ENCODE measurements at places on chromosomes 7 and 10.

DNA sequence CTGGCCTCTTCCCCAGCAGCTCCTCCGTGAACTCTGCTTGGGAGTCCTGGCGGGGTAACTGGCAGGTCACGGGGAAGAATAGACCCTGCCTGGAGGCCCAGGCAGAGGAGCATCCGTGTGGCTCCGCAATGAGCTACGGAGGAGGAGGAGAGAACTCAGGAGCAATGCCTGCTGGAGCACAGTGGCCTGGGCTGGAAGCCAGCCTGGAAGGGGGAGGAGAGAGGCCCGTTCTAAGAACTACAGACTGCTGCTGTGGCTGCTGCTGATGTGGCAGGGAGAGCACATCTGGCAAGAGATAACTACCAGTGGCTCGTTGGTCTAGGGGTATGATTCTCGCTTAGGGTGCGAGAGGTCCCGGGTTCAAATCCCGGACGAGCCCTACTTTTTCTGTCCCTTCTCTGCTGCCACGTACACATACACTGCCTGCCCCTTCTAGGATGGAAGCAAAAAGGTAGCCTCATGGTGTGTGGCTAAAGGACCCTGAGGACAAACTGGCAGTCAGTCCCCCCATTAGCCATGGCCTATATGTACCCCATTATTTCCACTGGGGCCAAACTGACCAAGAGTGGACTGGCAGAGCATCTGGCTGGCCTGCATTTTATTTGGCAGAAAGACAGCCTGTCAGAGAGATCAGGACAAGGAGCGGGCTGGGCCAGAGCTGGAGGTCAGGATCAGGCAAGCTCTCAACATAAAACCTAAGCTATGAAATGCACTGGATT lies 7.7 kb upstream of the OPN1SW start:
- peak; percentile 25 for DNase-seq

- no peak for DNase-seq
These were observed 539.5 kb downstream of the TCERG1L start for GRCh38 chr10:130772056-130772455.

DNA sequence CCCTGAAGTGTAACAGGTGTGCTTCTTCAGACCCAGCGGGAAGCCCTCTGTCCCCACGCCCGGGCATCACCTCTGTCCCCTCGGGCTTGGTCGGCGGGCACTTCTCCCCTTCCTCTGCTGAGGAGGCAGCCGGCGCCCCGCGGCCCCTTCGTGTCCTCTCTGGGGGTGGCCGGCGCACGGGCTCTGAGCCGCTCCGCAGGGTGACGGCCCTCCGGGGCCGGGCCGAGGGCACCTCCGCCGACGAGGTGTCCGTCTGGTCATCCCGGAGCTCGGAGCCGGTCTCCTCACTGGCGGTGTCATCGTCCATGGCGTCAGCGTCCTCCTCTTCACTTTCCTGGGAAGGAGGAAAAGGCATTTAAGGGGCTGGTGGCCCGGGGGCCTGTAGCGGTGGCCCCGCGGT lies 239.0 kb downstream of the SFMBT2 start:
- DNase-seq: no peak

GRCh38 chr7:8134089-8134733 lies 127.8 kb downstream of the ICA1 start:
- peak; percentile 75 for DNase-seq

- DNase-seq: no peak
These were observed 485.1 kb downstream of the GLRX3 start for GRCh38 chr10:130621231-130621775.

GRCh38 chr10:25851548-25851947 lies 82.5 kb upstream of the MYO3A start:
- DNase-seq: no peak

DNA sequence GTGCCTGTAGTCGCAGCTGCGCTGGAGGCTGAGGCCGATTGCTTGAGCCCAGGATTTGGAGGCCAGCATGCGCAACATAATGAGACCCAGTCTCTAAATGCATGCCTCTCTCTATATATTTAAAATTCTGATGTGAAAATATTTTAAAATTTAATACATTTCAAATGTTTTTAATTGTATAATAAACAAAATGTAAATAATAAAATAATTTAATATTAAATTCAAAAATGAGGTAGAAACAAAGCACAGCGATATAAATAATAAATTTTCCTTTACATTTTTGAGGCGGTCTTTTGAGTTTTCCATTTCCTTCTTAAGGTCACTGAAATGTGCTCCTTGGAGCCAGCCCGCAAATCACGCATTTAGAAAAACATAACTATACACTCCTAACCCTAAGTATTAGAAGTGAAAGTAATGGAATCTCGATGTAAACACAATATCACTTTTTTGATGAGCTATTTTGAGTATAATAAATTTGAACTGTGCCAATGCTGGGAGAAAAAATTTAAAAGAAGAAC lies 523 bp upstream of the CDK1 start:
- DNase-seq: no peak

DNA sequence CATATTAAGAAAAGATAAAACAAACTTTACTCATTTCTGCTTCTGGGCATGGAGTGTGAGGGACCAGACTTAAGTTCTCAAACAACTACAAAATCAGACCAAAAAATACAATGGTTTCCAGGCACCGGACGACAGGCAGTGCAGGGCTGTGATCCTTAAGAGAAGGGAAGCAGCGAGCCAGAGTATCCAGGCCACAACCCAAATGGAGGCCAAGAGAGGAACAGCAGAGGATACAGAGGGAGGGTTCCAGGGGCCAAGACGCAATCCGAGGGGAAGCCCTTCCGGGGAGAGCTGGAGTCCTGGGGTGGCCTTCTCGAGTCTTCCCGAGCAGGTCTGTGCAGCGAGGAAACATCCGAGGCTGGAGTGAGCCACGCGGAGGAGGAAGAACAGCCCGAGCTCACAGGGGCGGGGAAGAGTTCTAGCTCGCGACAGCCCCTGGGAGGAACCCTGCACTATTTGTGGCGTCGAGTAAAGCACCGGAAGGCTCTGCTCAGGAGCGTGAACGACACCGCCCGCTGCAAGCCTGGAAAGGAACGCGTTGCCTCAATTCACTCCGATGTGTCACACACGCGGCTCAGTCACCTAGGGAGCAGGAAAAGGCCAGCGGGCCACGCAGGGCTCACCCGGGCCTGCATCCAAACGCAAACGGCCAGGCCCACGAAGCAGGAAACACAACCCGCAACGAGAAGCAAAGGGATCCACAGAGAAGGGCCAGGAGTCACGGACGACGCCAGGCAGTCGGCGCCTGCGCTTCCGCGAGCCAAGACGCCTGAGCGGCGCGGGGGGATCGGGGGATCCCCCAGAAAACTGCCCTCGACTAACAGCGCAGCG lies 933 bp upstream of the RNF32 start:
- no peak for DNase-seq

- no peak for DNase-seq
These were observed 6.7 kb upstream of the PRSS37 start for GRCh38 chr7:141847996-141848395.

- DNase-seq: peak; percentile 14
These were observed 3.2 kb downstream of the TNS3 start for GRCh38 chr7:47578579-47579270.

DNA sequence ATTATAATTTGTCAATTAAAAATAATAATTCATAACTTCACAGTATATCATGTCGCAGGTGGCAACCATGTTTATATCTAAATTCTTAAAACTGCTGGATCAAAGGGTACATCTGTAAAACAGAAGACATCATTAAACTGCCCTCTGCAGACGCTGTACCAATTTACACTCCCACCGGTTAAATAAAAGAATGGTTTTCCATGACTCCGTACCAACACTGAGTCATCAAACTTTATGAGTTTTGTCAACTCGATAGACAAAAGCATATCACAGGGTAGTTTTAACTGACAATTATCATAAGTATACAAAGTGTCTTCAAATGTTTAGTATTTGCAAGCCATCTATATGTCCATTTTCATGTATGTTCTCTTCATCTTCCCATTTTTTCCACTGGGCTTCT lies 5.7 kb upstream of the GSTK1 start:
- no peak for DNase-seq

GRCh38 chr7:11450281-11450680 lies 381.7 kb downstream of the THSD7A start:
- no peak for DNase-seq

DNA sequence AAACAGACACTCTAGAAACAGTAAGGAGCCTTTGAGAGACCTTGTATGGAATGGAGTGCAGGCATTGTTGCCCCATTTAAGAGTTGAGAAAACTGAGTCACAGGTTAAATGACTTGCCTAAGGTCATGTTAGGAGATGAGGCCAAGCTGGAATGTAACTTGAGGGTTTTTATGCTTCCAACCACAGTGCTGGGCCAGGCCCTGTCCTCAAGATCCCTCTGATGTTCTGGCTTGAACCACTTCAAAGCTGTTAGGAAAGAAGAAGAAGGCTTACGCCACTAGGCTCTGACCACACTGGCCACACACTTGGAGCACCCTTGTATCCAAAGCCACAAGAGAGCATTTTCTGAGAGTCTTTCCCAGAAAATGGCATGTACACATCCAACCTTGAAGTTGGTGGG lies 42.7 kb downstream of the PLAU start:
- peak; percentile 14 for DNase-seq

GRCh38 chr10:113628607-113629153 lies 35.2 kb downstream of the NRAP start:
- no peak for DNase-seq

DNA sequence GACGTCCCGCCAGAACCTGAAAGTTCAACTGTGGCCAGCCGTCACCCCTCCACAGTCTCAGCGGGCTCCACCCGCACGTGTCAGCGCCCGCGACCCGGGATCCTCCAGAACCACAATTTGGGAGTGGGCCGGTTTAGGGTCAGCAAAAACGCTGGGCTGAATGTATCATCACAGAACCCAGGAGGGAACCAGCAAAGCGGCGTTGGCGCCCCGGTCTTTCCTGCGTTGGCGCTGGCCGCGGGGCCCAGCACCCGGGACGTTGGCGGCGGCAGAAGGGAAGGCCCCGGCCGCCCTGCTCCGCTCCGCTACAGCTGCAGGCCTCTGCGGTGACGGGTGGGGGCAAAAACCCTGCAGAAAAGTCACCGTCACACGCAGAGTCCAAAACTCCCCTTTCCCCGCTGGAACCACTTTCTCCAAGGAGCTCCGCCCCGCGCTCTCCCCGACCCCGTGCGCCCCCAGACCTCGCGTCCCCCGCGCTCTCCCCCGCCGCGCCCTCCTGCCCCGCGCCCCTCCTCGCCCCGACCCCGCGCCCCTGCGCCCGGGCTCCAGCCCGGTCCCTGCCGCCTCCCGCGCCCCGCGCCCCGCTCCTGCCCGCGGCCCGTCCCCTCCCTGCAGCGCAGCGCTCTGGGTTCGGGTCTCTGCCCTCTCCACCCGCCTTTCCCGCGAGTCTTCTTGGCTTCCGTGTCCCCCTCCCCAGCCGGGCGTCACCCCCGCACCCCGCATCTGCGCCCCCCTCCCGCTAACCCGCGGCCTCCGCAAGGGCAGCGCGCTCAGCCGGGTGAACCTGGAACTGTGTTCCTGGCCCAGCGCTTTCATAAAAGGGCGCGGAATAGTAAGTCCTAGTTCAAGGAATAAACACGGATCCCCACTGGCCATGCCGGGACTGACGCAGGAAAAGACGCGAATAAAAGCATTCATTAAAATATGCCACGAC lies 24.0 kb upstream of the RNF32 start:
- peak; percentile 28 for DNase-seq

GRCh38 chr7:132183781-132184380 lies 392.4 kb downstream of the PLXNA4 start:
- DNase-seq: no peak

GRCh38 chr7:55299273-55299967 lies 65.7 kb upstream of the LANCL2 start:
- no peak for DNase-seq

GRCh38 chr10:110225441-110225755 lies 18.0 kb downstream of the MXI1 start:
- no peak for DNase-seq

GRCh38 chr10:4623200-4623599 lies 202.8 kb upstream of the AKR1E2 start:
- DNase-seq: no peak

- no peak for DNase-seq
These were observed 39.5 kb upstream of the ANKRD1 start for GRCh38 chr10:90960355-90960814.

GRCh38 chr7:137146012-137146455 lies 197.5 kb downstream of the PTN start:
- DNase-seq: no peak

GRCh38 chr10:105063796-105064195 lies 422.7 kb downstream of the SORCS3 start:
- peak; percentile 53 for DNase-seq

DNA sequence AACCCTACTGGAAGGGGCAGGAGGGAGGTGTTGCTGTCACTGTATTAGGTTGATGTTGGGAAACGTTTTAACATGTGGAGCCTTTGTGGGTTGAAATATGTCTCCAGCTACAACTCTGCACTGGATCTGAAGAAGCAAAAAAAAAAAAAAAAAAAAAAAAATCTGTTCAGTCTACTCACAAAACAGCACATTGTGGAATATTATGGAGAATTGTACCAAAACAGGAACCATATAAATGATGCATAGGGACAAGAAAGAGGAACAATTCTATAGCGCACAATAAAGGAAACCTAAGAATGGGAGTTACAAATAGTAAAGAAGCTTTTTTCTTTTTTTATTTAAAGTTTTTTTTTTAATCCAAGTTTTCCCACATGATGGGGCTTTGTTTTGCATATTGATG lies 63.8 kb downstream of the CCSER2 start:
- no peak for DNase-seq

- DNase-seq: peak; percentile 82
These were observed 35.2 kb downstream of the SGCE start for GRCh38 chr7:94620703-94621118.

DNA sequence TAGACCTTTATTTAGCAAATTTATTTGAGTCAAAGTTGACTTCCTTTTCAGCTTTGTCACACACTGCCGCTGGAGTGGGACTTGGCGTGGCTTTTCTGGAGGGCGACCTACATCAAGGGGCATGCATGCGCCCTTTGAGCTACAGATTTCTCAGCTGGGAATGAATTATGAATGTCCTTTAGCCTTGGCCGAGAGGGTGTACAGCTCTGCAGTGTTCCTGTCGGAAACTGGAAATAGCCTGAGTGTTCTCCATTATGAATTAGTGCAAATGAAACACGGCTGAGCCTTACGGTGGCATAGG lies 79.7 kb downstream of the GLRX3 start:
- DNase-seq: no peak

DNA sequence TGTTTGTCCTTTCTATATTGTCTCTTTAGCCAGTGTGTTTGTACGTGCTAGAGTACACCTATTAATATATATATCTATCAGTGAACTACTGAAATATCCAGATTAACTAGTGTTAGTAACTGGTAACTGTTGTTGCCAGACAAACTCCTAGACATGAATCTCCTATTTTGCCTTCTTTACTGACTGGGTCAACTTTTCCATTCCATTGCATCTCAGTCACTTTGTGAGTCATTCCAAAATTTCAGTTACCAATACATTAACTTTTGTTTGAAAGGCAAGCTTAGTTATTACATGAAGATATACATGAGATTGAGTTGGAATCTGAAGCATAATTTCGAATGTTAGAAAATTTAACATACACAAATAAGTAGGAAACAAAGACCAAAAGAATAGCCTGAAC lies 51.4 kb downstream of the BTAF1 start:
- no peak for DNase-seq

DNA sequence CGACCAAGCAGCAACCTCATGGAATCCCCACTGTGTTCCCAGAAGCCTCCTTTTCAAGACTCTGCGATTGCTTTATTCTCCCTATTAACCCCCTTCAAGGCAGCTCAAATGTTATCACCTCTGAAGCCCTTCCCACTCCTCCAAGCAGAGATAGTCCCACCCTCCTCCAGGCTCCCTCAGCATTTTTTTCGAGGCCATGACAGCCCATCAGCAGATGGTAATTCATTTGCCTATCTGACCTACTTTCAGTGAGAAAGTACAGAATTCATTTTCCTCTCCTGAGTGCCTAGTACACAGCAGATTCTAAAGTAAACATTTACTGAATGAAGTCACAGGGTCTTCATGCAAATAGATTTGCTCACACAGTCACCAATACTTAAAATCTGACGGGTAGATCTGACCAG lies 47.8 kb downstream of the HERPUD2 start:
- no peak for DNase-seq

All from activated CD8-positive, alpha-beta T cell treated with anti-CD3 and anti-CD28 coated beads for 36 hours (primary cell).